Stimulated activated naive CD8-positive, alpha-beta T cell treated with anti-CD3 and anti-CD28 coated beads, Interleukin-15, Interleukin-2, amounts not matched to agents 100 U/mL and 50 U/mL, for 24 hours (primary cell): ENCODE measurements at places on chromosomes 2 and 18.

- no peak for DNase-seq
These were observed 30.4 kb upstream of the FN1 start for GRCh38 chr2:215466097-215466909.

DNA sequence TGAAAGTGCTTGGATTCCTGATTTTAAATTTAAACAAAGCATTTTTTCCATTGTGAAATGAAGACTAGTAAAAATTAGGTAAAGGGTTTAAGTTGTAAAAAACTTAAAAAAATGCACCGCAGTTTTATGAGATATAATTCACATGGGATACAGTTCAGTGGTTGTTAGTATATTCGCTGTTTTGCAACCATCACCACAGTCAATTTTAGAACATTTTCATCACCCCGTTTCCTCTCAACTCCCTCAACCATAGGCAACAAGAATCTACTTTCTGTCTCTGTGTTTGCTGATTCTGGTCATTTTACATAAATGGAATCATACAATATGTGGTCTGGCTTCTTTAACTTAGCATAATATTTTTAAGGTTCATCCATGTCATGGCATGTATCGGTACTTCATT lies 4.0 kb downstream of the DGKD start:
- DNase-seq: no peak

DNA sequence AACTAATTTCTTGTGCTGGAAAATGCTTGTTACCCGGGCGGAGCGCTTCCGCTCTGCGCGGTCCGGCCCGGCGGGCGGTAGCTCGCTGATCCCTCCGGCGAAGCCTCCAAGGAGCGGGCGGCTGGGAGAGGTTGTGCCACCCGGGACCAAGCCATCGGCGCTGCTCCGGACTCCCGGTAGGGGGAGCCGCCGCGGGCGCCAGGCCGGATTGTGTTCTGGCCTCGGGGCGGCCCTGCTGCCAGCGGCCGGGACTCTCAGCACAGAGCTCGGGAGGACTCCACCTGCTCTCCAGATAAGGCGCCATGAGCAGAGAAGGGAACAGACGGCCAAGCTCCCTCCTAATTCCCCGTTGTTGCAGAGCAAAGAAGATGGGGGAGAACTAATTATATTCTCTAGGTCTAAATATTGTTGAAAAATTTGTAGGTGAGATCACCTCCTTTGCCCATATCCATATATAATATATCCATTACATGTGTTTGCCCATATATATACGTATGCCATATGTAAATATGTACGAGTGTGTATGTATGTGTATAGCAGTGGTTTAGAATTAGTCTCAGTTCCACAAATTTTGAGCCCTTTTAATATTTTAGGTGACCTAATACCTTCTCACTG lies 13.8 kb upstream of the SATB2 start:
- DNase-seq: peak; percentile 61

DNA sequence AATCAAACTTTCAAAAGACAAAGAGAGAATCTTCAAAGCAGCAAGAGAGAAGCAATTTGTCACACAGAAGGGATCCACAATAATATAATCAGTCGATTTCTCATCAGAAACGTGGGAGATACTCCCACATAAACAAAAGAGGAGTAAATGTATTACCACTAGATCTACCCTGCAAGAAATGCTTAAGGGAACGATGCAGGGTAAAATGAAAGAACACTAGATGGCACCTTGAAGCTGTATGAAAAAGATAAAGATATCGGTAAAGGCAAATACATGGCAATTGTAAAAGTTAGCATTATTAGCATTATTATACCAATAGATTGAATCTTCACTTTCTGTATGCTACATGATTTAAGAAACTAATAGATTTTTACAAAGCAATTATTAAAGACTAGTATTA lies 677.0 kb downstream of the SUCLG1 start:
- no peak for DNase-seq

GRCh38 chr18:32301361-32301760 lies 111.5 kb downstream of the MEP1B start:
- no peak for DNase-seq

GRCh38 chr2:223537115-223537514 lies 65.0 kb downstream of the SCG2 start:
- no peak for DNase-seq

- DNase-seq: no peak
These were observed 223.8 kb upstream of the FN1 start for GRCh38 chr2:215659650-215660049.
